Activated T-cell treated with anti-CD3 and anti-CD28 coated beads for 1 hour (primary cell): ENCODE measurements at places on chromosomes 16 and 17.

DNA sequence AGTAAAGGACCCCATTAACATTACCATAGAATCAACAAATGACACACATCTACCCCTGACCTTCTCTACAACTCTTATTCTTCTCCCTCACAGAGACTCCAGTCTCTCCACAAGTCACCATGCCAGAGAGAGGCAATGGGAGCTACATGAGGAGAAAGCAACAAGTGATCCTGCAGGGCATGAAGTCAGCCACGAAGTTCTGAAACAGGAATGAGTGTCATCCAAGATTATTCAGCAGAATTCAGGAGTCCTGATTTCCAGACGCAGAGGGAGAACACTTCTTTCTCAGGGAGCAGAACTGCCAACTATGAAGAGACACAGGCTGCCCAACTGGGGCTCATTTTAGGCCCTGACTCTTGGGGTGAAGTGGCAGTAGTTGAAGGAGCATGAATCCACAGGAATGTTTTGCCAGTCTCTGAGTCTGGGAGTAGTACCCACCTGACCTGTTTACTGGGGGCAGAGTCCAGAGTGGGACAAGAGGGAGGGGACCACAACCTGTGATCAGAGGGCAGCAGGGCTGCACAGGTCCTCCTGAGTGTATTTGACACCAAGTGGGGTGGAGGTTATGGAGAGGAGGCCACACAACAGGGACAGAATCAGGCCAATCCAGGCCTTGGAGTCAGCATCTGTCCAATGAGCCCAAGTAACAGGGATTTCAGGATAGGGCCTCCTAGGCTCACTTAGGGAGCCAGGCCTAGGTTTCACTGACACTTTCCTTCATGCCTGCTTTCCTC lies 2.4 kb upstream of the MTMR4 start:
- DNase-seq: no peak

DNA sequence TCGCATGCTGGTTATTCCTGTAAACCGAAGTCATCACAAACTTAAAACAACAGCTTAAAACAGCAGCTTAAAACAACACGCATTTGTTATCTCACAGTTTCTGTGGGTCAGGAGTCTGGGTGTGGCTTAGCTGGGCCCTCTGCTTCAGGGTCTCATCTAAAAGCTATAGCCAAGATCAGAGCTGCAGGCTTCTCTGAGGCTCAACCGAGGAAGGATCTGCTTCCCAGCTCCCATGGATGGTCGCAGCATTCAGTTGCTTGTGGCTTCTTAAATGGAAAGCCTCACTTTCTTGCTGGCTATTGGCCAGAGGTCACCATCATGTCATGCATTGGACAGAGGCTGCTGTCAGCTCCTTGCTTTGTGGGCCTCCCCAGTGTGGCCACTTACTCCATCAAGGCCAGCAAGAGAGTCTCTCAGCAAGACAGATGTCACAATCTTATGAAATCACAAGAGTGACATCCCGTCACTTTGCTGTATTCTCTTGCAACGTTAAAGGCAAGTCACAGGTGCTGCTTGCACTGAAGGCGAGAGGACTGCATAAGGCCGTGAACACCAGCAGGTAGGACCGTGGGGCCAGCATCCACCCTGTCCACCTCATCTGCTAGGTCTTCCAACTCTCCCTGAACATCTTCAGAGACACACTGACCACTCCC lies 117.9 kb upstream of the TNRC6C start:
- no peak for DNase-seq

DNA sequence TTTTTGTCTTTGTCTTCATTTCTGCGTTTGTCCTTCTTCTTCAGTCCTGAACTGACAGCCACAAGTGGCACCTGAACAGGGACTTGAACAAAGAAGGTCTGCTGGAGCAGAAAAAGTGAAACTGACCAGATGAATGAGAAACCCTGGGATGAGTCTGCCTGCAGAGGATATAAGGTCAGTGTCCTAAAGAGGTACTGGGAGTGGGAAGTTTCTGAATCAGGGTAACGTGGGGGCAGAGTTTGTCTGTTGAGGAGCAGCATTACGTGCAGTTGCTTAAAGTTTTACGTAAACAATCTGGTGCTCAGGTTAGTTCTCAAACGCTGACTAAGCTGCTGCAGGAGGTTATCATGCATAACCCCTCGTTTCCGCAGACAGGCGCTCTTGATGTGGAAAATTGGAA lies 2057.6 kb downstream of the TP53TG3F start:
- DNase-seq: no peak

- no peak for DNase-seq
Observed at GRCh38 chr16:27703121-27703520, 153.2 kb downstream of the KATNIP start.

- peak; percentile 40 for DNase-seq
Observed at GRCh38 chr17:80441133-80441578, 26.2 kb downstream of the ENDOV start.

- no peak for DNase-seq
Observed at GRCh38 chr17:18323007-18323406, 7.9 kb downstream of the SMCR8 start.

DNA sequence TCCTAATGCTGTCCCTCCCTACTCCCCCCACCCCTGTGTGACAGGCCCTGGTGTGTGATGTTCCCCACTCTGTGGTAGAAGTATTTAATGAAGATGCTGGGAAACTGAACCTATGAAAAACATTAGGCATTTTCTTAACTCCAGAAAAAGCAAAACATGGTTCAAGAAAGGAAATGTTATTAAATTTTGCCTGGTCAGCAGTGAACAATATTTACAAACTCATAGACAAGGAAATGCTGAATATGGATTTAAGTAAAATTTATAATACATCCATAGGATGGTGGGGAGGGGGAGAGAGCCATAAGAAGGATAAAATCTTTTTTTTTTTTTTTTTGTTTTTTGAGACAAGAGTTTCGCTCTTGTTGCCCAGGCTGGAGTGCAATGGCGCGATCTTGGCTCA lies 10.8 kb upstream of the CRYBA1 start:
- no peak for DNase-seq

DNA sequence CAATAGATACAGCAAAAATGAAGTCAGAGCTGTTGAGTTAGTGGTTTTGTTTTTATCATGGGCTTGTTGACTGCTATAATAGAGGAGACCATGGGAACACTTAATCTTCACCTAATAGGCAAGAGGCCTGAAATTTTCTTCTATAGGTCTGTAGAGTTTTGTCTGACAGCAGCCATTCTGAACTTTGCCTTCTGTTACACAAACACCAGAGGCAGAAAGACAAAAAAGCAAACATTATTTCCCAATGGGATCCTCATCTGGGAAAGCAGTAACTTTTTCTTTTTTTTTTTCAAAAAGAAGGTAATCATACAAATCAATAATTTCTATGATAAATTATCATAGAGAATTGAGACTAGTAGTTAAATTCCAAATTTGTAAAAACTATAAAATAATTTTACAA lies 494.1 kb downstream of the TOX3 start:
- DNase-seq: no peak

GRCh38 chr17:266219-266618 lies 84.8 kb upstream of the DOC2B start:
- DNase-seq: no peak

- DNase-seq: no peak
Observed at GRCh38 chr17:65956814-65957213, 235.1 kb downstream of the CEP112 start.
